ENCODE measurements at places on chromosomes 2 and 18.

GRCh38 chr2:236872015-236872414, 213.7 kb upstream of the COPS8 start:
- DNase-seq, result no peak

GRCh38 chr2:200820573-200821234, 9.0 kb downstream of the BZW1 start:
- DNase-seq, result no peak

DNA sequence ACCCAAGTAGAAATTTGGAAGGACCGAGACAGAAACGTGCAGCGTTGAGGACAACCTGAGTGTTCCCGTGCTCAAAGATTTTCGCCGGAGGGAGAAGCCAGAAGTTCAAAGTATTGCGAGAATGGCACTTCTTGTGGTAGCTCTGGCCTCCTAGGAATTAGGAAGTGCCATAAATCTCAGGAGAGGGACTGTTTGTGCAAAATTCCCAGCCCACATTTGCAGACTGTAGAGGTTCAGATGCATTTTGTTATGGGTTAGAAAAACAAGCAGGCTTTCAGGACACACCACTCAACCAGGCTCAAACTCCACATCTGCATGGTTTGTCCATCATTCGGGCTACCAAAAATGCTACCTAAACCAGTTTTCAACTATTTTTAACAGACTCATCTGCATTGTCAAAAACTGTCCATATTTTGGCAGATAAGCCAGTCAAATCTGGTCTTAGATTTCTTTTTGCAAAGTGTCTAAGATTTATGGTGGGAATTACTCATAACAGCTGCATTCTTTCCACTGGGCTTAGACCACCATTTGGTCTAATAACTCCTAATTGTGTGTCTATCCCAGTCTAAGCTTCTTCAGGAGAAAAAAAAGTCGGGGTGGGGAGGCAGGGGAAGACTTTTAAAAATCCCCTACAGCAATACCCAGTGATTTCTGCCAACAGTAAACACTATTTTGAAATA, 422.9 kb downstream of the ARHGAP15 start:
- DNase-seq, result no peak

- DNase-seq, result no peak
These were observed 95.4 kb downstream of the SOCS6 start for GRCh38 chr18:70384181-70384790.

- DNase-seq, result no peak
These were observed 65.4 kb upstream of the CTNNA2 start for GRCh38 chr2:79447463-79447862.

- DNase-seq, result no peak
These were observed 203.7 kb upstream of the LYPD1 start for GRCh38 chr2:132873738-132874137.

DNA sequence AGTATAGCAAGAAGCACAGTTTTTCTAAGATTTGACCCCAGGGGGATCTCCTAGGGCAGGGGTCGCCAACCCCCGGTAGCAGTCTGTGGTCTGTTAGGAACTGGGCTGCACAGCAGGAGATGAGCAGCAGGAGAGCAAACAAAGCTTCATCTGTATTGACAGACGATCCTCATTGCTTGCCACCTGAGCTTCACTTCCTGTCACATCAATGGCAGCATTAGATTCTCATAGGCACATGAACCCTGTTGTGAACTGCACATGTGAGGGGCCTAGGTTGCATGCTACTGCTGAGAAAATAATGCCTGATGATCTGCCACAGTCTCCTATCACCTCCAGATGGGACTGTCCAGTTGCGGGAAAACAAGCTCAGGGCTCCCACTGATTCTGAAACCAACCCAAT, 136.2 kb downstream of the RGPD3 start:
- DNase-seq, result no peak

DNA sequence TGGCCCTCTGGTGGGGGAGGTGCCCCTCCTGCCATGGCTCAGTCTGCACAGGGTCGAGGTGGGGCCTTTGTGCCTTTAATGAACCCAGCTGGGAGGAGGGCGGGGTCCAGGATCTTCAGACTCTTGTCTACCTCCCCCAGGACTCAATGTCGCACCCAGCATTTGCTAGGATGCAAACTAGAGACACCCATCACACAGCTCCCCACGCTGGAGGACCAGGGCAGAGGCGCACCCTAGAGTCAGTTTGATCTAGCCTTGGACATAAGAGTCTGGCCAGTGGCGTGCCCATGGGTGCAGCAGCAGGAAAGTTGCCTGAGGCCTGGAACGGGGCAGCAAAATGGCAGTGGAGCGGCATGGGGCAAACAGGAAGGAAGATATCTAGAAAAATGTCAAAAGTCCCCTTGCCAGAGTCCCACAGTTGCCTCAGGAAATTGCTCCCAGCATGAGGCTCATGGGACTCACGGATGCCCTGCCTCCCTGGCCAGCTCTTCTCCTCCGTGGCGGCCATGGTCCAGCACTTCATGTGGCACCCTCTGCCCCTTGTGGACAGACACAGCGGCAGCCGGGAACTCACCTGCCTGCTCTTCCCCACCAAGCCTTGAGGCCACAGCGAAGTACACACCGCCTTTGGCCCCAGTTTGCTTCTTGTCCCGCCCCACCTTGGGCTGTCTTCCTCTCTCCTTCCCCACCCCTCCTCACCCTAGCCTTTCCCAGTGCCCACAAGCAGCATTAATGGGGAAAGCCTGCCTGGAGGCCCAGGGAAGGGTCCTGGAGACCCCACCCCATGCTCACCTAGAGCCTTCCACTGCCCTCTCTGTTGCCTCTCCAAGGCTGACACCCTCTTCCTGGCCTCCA, 17.7 kb downstream of the SH2D6 start:
- DNase-seq, result no peak

DNA sequence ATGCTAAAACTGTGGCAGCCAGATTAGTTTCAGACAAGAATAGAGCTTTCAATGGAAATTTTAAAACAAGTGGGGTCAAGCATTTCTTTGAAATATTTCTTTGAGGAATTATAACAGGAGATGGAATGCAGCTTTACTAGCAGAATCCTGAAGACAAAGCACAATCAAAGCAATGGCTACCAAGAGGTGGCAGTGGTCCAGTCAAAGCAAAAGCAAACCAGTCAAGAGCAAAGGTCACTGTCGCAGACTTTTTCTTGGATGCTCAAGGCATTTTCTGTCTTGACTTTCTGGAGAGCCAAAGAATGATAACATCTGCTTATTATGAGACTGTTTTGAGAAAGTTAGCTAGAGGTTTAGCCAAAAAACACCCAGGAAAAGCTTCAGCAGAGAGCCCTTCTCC, 351.2 kb upstream of the DLGAP1 start:
- DNase-seq, result no peak

- no peak for DNase-seq
These were observed 14.3 kb upstream of the ST8SIA5 start for GRCh38 chr18:46771141-46771540.

DNA sequence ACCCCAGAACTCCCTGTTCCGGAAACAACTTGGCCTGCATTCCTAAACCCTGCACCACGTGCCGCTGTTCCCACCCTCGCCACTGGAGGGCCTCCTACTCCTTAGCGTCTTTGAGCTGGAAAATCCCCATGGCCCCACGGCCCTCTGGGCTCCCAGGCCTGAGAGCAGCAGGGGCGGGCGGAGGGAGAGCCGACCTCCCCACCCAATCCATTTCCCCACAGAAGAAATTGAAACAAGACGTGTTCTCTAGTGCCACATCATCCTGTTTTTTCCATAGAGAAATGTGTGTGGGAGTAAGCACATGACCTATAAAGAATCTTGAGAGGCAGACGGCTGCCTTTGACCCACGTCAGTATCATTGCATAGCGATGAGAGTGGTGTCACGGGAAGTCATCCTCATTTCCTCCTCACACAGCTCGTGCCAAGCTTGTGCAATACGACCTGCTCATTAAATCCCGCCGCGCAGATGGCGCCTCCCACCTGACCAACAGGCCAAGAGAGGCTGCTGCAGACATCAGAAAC, 79.2 kb downstream of the LAMA1 start:
- DNase-seq, result no peak

DNA sequence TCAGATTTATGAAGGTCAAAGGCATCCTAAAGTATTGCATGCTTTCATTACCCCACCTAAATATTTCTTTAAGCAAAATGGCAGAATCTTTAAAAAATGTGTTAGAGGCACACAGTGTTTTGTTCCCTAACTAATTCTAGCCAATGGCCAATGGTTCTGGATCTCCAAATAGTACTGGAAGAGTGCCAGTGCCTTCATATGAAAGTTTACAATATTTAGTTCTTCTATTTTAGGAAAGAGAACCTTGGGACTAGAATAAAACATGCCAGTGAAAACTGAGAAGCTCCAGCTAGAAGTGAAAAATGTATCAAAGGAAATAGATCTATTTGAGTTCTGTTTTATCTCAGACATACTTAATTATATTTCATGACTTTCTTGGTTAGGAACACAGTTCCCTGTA, 37.1 kb downstream of the TACR1 start:
- DNase-seq, result no peak

DNA sequence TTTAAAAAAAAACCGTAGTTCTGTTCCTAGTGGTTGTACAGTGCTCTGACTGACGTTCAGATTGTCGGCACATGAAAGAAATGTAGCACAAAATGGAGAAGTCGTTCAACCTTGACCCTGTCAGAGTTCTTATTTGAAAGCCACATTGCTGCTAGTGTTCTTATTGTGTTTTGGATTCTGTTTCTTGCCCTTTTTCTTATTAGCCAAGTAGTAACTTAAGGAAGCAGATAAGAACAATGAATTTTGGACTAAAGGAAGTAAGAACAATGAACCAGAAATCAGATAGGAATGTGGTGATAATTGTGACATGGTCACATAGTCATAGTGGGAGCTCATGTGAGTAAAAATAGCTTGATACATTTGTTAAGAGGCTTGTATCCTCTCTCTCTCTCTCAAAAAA, 45.9 kb downstream of the RPIA start:
- no peak for DNase-seq

GRCh38 chr18:67276638-67277037, 239.9 kb downstream of the DSEL start:
- DNase-seq, result no peak

- no peak for DNase-seq
These were observed 1.8 kb upstream of the CHAC2 start for GRCh38 chr2:53765767-53766166.

DNA sequence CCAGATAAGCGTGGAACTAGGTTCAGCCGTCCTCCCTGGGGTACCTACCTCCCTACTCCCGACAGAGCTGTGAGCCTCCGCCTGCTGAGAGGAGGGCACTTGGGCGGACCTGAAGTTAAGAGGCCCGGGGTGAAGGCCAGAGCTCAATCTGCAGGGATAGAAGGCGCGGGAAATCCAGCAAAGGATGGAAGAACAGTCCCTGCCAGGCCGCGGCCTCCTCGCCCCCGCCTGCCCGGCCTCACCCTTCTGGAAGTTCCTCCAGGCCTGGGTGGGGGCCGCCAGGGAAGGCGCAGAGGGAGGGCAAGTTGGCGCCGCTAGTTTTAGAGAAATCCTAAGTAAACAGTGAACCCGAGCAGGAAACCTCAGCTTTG, 13.0 kb downstream of the EN1 start:
- DNase-seq, result no peak

GRCh38 chr18:78901923-78902794, 77.5 kb upstream of the SALL3 start:
- DNase-seq, result no peak

GRCh38 chr2:128134573-128134972, 43.6 kb downstream of the UGGT1 start:
- DNase-seq, result no peak

DNA sequence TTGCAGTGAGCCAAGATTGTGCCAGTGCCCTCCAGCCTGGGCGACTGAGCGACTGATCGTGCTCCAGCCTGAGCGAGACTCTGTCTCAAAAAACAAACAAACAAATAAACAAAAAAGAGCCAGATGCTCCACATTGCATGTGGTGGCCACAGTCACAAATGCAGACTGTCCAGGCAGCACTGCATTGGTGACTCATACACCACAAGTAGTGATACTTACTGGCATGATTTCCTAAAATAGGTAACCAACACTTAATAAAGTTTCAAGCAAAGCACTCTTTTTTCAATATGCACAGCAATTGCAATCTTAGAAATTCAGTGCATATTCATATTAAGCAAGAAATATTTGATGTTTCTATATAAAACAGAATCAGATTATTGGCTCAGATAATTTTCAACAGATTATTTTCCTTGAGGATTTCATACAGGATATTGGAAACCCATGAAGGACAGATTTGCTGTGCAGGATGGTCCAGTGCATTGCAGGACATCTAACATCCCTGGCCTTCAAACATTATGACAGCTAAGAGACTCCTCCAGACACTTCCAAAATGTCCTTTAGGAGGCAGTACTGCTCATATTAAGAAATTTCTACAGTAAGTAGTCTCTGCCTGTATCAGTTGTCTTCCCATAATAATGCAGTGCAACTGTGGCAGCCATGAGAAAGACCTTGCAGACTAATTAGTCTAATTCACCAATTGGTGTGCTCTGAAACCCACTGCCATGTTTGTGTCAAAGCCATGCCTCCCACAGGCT, 10.5 kb upstream of the SLC1A4 start:
- DNase-seq, result no peak

GRCh38 chr2:144217853-144218633, 301.9 kb downstream of the ZEB2 start:
- no peak for DNase-seq

GRCh38 chr18:13302457-13303225, 84.1 kb downstream of the LDLRAD4 start:
- no peak for DNase-seq

GRCh38 chr2:122307763-122308162, 552.3 kb downstream of the TSN start:
- no peak for DNase-seq

DNA sequence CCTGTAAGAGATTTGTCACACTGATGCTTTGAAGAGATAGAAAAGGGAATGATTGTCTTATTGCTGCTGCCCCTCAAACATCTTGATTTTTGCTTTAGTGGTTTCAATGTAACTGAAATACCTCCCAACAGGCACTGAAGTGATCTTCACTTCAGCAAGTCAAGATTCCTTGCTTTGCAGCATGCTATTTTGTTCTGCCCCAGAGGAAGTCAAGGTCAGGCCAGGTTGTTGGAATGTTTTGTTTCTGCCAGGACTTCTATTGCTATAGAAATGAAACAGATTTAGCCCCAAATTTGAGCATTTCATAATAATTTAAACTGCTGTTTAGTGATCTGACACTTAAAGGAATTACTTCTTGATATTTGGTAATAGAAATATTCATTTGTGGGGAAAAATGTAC, 277.6 kb downstream of the ZNF804A start:
- no peak for DNase-seq

All from stimulated activated CD8-positive, alpha-beta memory T cell treated with anti-CD3 and anti-CD28 coated beads, Interleukin-7, amount 100 ng/mL, for 1 hour (primary cell).